Fibroblast of the aortic adventitia (primary cell): ENCODE measurements at places on chromosomes 4 and X.

- peak; percentile 96 for DNase-seq
Observed at GRCh38 chr4:157048248-157048647, 27.7 kb upstream of the GLRB start.

DNA sequence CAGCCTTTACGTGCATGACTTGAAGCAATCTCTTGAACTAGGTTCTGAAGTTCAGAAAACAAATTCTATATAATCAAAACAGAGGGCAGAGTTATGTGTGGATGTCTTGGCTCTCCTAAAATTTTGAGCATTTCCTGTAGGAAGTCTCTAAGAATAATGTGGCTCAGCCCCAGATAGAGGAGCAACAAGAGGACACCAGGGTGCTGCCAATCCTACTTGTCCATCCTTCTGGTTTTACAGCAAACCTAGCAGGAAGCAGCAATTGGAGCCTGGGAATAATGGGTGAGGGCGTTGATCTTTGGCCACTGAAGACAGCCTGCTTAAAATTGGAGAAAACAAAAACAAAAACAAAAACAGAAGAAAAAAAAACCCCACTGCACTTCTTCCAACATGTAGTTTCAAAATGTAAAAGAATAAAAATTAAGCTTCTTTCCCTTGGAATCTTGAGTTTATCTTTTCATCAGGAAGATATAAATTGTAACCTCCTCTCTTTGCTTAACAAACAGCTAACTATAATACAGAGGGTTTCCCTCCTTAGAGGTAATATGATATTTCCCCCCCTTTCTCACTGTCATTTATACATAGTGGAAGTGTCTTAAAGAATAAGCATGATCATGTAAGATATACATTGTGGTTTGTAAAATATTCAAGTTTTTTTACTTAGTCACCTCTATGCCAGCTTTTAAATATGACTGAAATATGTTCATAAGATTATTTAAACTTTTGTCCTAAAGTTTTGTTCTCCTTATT, 130.6 kb downstream of the FBXO8 start:
- no peak for DNase-seq

DNA sequence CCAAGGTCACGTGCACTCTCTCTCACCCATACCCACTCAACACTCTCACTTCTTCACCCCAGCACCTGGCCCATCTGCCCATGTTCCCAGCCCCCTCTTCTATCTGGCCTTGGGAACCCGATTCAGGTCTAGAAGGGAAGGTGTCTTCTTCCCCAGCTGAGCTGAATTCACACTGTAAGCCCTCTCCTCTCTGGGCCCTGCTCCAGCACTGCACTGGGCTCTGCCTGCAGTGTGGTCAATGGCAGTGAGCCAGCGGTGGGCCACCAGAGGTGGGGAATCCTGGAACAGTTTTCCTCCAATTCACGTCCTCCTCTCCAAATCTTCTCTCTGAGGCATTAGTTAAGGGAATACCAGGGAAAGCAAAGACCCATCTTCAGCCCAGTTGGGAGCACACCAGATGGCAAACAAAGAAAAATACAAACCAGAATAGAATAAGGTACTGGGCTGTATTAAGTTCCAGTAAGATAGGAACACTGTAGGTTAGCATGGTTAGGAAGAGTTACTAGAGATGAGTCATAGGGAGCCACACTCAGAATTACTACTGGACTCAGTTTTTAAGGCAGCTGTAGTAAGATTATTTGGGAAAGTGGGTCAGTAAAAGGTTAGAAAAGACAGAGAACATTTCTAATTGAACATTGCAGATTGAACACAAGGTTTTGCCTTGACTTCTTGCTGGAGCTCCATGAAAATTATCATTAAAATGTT, 5.0 kb downstream of the AWAT2 start:
- peak; percentile 31 for DNase-seq

DNA sequence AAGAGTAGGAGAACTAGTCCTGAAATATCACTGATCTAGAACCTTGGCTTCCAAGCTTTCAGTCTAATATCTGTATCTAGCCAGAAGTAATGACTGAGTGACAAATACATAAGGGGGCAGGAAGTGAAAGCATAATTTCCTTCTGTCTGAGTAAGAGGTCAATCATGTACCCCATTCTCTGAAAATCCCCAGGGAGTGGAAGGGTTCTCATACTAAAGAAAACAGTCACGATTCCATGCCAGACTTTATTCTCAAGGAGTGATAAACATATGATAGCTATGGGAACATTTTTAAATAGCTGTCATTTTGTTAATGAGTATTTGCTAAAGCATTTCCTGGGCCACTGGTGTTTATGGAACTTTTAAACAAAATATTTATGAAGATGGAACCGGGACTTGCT, 308.5 kb downstream of the ARHGAP24 start:
- peak; percentile 87 for DNase-seq

GRCh38 chr4:184844742-184845141, 19.0 kb upstream of the ACSL1 start:
- no peak for DNase-seq

- no peak for DNase-seq
Observed at GRCh38 chrX:23380581-23380980, 45.9 kb downstream of the PTCHD1 start.

DNA sequence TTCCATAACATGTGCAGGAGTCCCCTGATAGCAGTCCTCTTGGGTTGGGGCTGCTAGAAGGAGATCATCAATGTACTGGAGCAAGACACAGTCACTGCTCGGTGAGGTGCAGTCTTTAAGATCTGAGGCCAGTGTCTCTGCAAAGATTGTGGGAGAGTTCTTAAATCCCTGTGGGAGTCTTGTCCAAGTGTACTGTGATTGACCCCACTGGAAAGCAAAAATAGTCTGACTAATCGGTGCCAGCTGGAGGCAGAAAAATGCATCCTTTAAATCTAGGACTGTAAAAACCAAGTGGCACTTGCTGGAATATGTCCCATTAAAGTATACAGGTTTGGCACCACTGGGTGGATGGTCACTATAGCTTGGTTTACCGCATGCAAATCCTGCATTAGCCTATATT, 31.1 kb downstream of the SULT1E1 start:
- DNase-seq: peak; percentile 28

- no peak for DNase-seq
Observed at GRCh38 chr4:104772849-104773248, 278.2 kb upstream of the CXXC4 start.

DNA sequence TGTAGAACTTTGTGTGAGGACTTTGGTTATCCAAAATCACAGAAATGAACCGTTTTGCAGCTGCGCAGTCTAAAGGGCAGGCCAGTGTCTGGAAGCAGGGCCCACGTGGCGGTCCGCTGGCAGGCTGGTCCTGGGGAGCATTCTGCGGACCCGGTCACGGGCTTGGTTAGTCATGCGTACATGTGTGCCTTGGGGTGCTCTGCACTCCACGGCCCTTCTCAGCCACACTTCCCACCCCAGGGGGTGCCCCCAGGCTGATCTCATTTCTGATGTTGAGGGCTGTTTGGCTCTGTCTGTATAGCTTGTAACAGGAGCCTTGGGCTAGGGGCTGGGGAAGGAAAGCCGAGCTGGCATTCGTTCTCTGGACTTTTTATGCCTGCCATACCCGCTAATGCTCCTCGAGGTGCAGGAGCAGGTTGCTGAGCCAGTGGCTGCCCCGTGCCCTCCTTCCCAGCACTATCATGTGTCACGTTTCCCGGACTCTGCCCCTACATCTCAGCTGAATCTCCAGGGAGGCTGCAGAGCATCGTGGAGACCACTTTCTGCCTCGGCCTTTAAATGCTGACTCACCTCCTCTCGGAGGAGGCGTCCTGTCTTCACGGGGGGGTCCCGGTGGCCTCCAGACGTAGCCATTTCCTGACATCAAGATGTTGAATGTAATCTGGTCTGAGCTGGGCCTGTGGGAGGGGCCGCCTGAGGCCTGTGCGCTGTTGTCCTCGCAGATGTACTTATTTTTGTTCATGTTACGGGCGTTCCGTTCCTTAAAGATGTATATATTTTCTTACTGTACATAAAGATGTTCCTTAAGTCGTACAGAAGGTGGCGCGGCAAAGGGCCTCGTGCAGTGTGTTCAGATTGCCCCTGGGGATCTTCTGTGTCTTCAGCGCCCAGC, 11.4 kb upstream of the TADA2B start:
- DNase-seq: no peak

DNA sequence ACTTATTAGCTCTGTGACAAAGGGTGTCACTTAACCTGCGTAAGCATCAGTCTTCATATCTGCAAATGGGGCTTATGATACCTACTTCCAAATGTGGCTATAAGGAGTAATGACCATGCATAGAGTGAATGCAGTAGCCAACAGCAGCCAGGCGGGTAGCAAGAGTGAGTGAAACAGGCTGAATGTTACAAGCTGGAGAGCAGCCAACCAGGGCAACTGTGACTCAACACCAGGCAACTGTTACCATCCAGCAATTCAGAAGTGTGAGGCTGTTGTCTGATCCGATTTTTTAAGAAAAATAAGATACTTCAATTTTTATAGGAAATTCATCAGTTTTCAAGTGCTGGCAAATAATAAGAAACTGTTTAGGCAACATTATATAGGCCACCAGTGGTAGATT, 270.2 kb upstream of the TAPT1 start:
- DNase-seq: peak; percentile 62

- no peak for DNase-seq
Observed at GRCh38 chrX:96540111-96540631, 144.5 kb upstream of the DIAPH2 start.

GRCh38 chrX:155613927-155614559, 1.3 kb upstream of the TMLHE start:
- no peak for DNase-seq
